ENCODE measurements at places on chromosomes 4 and X.
A peak's percentile ranks its signal among the peaks of the same experiment; 100 is the strongest.

GRCh38 chrX:1059576-1060561, 152.6 kb downstream of the CRLF2 start:
- DNase-seq, result no peak

DNA sequence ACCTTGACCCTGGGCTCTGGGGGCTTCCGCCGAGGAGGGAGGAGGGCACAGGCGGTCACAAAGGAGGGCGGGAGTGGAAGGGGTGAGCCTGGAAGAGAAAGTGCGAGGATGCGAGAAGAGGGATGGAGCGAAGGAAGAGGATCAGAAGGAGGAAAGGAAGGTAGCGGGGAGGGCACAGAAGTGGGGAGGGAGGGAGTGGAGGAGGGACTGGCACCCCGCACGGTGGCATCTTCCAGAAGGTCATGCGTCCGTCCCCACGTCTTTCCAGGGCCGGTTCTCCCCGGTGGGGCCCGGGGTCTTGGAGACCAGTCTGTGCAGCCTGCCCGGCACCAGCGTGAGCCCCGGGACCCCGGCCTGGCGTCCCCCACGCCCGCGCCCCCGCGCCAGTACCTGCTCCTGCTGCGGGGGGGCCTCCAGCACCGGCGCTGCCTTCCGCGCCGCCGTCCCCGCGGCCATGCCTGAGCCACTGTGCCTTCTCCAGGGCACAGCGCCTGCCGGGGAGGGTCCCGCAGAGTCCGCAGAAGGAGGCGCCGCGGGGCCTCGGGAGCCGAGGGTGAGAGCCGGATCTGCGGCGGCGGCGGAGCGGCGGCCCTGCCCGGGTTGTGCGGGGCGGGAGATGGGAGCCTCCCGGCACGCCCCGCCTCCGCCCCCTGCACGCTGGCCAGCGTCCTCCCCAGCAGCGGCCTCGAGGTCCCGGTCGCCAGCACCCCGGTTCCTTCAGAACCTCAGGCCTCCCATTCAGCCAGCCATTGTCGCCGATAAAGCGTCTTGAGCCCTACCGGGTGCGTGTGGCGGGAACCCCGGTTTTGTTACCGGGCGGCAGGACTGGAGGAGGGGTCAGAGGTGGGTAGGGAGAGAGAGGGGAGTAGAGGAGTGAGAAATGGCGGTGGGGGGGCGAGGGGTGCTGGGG, at the start of gene RNF175:
Gene RNF175 (minus strand): TSS at position 618 of the 910 bp plus-strand sequence. CDS start 162 bp downstream, at position 456.
- DNase-seq, result peak; percentile 19

DNA sequence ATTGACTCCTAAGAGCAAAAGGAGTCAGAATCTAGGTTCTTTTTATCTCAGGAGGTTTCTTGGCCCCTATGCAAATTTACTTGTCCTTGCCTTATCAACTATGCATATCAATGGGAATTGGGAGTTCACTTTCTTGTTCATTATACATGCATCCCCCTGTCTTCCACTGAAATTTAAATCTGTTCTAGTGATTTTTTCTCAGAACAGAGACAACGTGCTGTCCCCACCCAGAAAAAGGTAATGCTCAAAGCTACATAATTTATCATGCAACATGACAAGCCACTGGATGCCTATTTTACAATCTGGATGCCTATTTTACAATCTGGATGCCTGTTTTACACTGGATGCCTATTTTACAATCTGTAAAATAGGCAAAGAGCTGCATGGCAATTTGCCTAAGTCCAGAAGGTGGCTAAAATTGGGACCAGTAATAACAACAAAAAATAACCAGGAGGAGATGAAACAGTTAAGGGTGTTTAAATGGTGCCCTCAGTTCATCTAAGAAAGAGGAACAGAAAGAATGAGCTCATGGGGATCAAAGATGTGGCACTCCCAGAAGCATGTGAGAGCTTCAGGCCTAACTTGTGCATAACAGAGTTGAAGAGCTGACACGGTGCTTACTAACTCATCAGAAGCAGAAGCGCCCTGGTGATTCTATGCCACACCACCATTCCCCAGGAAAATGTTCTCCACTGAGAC, 537.8 kb upstream of the BOD1L1 start:
- no peak for DNase-seq

DNA sequence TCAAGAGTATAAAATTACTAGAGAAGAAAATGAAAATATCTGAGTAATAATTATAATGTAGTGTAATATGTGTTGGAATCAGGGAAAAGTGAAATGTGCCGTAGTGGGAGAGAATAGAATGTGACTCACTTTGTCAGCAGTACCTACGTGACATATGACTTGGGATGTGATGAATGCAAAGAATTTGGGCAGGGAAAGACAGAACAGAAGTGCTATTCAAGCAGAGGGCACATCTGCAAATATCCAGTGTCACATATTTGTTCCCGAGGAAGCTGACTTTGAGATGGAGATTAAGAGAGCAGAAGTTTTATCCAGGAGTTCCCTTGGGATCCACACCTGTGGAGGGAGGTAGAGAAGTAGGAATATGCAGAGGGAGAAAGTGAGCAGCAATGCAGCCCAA, 69.3 kb upstream of the HS3ST1 start:
- DNase-seq, result no peak

DNA sequence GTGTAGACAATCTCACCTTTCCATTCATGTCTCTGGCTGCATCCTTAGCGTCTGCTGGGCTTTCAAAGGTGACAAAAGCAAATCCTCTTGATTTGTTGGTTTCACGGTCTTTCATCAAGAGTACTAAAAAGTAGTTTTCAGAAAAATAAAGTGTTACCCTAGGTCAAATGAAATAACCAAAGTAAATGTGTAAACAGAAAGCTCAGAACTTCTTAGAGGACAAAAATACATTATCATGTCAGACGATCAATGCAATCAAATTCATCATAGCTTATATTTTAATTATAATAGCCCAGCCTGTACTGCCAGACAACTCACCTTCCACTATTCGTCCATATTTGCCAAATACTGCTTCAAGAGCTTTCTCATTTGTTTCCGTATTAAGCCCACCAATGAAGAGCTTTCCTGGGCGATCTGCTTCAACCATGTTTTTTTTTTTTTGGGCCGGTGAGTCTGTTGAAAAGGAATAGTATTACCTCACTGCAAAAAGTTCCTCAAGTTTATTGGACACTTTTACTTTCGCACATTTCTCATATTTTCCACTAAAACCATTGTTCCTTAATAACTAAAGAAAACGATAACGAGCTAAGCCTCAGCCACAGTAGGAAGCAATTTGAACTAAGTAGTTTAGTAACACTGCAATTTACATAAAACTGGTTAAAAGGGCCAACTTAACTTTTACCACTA, 1.4 kb downstream of the RBMX start:
- DNase-seq, result no peak

- DNase-seq, result no peak
Measured at GRCh38 chr4:182537031-182537795, 294.0 kb downstream of the TENM3 start.
